ENCODE measurements at places on chromosomes 5 and 9.

- no peak for DNase-seq
Measured at GRCh38 chr9:134546246-134546731, 95.3 kb upstream of the COL5A1 start.

DNA sequence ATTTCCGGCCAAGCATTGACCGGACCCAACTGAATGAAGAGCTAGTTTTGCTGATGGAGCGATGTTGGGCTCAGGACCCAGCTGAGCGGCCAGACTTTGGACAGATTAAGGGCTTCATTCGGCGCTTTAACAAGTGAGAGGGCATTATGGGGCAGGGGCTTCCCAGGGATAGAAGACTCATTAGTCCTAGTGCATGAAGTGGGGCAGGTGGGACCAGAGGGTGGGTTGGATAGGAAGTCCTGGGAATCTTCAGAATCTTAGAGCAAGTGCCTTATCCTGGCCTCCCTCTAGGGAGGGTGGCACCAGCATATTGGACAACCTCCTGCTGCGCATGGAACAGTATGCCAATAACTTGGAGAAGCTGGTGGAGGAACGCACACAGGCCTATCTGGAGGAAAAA is 6.0 kb downstream of the SPAG8 start:
- no peak for DNase-seq

DNA sequence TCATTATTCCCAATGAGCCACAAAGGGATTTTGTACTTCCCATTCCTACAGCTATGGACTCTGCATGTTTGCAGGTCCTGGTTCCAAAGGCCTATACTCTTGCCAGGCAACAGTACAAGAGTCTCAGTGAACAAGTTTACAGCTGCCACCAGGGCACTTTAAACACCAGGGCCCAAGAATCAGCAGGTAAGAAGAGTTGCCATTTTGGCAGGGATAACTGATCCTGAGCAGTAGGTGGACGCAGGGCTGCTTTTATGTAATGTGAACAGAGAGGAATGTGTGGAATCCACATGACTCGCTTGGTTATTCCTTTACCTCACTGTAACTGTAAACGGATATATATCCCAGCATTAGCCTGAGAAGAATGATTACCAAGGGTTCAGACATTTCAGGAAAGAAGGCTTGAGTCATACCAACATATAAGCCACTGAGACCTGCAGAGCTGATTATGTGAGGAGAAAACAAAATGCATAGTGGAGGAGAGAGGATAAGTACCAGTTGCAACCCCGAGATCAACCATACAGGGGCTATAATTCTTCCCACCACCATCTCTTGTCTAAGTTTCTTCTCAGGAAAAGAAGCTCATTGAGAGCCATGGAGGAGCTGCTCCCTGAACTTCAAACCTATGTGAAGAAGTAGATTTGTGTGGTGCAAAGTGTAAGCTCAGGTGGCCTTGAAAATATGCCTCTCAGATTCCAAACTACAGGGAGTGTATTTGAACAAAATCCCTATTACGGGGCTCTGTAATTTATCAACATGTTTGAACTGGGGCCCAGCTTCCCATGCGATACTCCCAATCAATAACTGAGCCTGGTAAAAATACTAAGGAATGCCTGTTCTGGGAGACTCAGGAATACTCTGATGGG is 24.6 kb downstream of the RAPGEF6 start:
- no peak for DNase-seq

- no peak for DNase-seq
Measured at GRCh38 chr9:2016408-2017330, 1.5 kb downstream of the SMARCA2 start.

GRCh38 chr5:154316223-154316935 is 125.8 kb downstream of the GALNT10 start:
- no peak for DNase-seq

DNA sequence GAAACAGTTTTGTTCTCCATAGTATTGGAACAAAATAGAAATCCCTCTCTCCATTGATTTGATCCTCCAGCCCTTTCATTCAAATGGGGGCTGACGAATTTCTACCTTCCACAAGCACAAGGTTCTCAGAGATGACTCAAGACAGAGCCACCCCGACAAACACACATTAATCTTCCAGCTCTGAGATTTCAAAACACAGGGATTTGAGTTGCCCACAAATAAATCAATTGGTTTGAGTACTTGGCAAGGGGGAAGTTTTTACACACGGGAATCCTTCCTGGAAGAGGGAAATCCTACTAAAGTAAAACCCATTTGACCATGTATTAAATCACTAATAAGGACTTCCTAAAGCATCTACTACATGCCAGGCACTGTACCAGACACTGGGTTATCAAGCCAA is 5.4 kb downstream of the ADRA1B start:
- no peak for DNase-seq

GRCh38 chr5:149550268-149550583 is 1.0 kb downstream of the CSNK1A1 start:
- DNase-seq = no peak

DNA sequence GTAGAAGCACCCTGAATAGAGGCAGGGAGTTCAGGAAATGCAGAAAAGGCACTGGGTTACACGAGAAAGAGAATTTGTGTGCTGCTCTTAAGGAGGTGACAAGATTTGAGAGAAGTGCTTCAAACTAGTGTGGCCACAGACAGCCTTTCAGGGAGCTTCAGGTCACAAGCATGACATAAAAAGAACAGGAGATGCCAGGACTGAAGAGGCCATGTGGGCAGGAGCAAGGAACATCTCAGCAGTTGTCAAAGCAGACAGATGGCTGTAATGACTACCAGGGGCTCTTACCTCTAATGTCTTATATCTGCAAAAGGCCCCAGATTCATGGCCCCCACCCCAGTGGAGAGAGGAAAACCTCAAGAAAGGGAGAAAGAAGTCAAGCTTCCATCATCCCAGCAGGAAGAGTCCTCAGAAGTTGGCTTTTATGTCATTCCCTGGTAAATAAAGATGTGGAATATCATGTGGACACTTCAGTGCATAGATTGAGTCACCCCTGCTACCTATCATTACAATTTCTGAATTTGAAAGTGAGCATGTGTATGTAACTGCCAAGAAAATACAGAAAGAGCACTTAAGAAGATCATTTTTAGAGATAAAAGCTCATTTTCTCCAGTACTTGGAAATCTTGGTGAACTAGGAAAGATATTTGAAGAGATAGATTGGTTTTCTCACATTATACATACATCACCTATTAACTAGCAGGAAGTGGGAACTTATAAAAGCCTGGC is 214.4 kb upstream of the RORB start:
- no peak for DNase-seq

GRCh38 chr9:23663946-23664345 is 162.1 kb downstream of the ELAVL2 start:
- no peak for DNase-seq

DNA sequence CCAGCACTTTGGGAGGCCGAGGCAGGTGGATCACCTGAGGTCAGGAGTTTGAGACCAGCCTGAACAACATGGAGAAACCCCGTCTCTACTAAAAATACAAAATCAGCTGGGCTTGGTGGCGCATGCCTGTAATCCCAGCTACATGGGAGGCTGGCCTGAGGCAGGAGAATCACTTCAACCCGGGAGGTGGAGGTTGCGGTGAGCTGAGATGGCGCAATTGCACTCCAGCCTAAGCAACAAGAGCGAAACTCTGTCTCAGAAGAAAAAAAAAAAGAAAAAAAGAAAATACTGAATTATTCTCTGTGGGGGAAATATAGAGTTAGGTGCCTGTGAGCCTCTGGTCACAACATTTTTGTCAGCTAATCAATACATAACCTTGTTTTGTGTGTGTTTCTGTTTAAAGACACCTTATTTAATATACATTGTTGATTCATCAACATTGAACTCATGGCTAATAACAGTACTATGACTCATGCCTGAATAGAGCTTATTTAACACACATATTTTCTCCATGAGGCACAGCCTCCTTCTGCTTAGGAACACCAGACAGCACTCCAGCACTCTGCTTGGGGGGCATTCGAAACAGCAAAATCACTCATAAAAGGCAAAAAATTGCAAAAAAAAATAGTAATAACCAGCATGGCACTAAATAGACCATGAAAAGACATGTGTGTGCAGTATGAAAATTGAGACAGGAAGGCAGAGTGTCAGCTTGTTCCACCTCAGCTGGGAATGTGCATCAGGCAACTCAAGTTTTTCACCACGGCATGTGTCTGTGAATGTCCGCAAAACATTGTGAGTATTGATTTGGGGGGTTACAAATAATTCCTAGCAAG is at the start of gene IL31RA:
TSS of gene IL31RA (plus strand) at position 519 of the 836 bp plus-strand sequence. CDS start at position 733, 214 bp downstream.
- no peak for DNase-seq

DNA sequence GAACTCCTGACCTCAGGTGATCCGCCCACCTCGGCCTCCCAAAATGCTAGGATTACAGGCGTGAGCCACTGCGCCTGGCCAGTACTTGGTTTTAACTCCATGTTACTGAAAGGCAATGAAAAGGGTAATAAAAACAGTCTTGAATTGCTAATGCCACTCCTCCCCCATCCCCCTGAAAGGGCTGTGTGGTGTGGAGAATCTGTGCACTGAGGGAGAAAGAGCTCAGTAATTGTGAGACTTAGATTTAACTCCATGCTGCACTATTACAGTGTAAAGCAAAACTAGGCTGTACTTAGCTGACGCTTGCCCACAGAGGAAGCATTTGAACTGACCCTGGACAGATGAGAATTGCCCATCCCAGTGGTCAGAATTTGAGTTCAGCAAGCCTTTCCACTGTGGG is 1662.4 kb upstream of the ACO1 start:
- no peak for DNase-seq

Measured in DMS79 (cell line).